ENCODE measurements at places on chromosomes 12 and 14.
A peak's percentile ranks its signal among the peaks of the same experiment; 100 is the strongest.

GRCh38 chr14:99247772-99248171, 24.2 kb downstream of the BCL11B start:
- no peak for DNase-seq

GRCh38 chr12:91819132-91819447, 326.6 kb downstream of the BTG1 start:
- no peak for DNase-seq

- no peak for DNase-seq
These were observed 12.4 kb upstream of the TMEM106C start for GRCh38 chr12:47950856-47951468.

DNA sequence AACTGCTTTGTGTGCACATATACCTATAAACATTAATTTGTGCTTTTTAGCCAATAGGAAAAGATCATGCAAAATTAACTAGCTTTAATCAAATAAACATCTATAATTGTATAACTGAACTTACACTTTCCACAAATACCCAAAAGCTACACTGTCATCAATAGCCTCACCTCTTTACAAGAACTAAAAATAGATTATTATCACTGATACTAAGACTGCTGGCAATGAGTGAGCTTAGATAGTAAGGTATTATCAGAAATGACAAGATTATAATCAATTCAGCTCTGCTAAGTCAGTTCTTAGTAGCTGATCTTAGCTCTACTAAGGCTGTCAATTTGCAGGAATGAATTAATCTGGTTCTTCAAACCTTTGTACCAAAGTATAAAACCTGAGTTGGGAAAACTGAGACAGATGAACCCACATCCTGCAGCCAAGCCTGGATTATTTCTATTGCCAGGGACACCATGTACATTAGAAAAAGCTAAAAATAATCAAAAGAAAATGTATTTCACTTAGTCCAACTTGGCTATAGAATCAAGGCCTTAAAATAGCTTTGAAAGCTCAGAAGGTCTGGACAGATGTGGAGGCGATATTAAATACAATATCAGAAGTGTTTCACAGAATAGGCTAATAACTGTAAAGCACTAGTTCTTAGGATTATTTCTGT, 5.2 kb downstream of the FKBP3 start:
- DNase-seq: no peak

- DNase-seq: no peak
These were observed at the start of gene HIP1R for GRCh38 chr12:122834921-122835749. Gene HIP1R, plus strand, starts transcription at chr12:122835457. Its CDS starts 94 bp downstream, at chr12:122835551.

GRCh38 chr12:26122681-26123481, 2.0 kb downstream of the BHLHE41 start:
- DNase-seq: no peak

DNA sequence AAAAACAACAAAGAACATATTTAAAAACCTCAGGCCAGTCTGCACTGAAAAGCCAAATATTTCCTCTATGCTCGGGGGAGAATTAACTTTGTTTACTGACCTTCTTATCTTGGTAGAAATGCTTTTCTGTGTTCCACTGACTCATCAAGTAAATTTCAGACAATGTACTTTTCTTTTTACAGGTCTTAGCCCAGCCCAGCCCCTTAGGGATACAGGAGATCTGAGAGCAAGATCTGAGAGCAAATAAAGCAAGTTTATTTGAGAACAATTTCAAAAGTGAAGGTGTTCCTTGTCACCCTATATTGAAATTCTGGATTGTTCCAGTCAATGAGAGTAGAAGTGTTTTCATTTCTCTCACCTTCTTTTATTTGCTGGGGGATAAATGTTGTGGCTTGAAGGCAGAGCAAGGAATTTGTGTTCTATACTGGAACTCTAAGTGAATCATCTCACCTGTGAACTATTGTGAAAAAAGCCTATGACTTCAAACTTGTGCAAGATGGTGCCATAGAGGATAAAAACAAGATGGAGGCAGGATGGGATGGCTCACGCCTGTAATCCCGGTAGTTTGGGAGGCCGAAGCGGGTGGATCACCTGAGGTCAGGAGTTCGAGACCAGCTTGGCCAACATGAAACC, 7.9 kb upstream of the GPRC5A start:
- no peak for DNase-seq

DNA sequence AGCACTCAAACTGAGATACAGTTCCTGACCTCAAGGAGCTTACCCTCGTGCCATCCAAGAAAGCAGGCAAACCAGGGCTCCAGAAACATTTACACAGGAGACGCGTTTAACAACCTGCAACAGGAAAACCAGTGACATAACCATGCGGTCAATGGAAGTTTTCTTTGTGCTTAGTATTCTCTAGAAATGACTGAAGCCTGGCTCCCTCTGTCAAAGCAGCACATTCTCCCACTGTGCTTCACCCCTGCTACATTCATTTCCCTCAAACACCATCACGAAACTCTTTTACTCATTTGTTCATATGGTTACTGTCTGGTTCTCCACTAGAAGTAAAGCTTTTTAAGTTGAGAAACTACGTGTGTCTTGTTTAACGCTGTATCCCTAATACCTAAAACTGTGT, 161.3 kb upstream of the CCND2 start:
- no peak for DNase-seq

DNA sequence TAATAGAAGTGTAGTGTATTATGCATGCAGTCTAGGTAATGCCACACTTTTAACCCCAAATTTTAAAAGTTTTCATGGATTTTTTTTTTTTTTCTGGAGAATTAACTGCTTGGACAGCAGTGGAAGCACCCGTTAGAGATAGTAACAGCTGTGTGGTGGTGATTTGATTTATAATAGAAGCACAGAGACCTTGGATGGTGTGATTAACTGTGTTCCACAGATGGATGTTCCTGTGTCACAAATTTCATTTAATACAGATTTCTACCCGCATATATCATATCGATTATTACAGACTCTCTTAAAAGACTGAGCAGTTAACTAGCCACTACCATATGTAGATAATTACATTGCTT, 47.0 kb downstream of the IFT81 start:
- no peak for DNase-seq

DNA sequence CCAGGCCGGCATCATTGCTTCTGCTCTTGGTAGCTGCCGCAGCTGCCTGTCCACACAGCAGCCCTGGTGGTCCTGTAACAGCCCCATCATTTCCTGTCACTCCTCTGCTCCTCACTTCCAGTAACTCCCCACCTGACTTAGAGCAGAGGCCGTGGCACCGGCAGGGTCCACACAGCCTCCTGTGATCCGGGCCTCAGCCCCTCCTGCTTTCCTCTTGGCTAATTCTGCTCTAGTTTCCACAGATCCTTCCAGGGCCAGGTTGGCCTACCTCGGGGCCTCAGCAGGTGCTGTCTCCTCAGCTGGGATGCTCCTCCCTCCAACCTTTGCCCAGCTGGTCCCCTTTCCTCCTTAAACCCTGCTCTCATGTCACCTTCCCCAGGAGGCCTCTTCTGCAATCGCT, 80.2 kb downstream of the FZD10 start:
- no peak for DNase-seq

- no peak for DNase-seq
These were observed 210.4 kb downstream of the DPY19L2 start for GRCh38 chr12:63457857-63458256.

DNA sequence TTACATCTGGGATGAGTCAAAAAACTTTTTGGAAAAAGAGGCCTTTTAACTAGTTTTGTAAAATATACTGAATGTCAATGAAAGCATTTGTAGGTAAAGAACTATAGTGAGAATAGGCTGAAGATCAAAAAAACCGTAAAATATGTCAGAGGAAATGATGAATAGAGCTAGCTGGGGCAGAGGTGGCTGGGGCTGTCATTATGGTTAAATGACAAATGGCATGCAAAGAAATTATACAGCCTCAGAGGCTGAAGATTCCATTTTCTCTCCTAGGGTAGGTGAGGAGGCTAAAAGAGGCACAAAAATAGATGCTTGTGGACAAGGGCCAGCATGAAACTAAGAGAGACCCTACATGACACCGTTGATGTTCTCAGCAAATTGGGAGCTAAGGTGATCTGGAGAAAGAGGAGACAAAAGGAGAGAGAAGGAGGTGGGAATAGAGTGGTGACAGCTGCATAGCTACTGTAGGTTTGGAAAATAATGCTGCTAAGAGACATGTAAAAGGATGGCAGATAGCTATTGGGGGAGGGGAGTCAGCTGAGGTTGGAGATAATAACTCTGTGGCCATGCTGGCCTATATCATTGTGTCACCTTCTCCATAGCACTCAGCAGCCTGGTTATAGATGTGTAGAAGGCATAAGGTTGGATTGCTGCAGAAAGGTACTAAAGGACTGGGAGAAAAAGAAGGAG, 63.8 kb downstream of the ABCC9 start:
- no peak for DNase-seq

DNA sequence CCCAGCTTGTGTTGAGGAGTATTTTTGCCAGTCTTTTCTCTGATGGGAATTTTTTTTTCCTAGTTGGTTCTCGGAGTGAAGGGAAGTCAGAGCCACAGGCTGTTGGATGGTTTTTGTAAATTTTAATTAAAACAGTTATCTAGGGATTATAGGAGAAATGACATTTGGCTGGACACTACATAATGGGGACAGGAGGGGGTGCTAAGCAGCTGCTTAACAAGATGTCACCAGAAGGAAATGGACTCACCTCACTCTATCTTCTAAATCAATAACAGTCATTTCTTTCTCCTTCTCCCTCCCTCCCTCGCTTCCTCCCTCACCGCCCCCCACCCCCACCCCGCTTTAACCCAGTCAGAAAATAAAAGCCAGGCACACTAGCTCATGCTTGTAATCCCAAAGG, 93.4 kb upstream of the TMEM233 start:
- DNase-seq: no peak

- no peak for DNase-seq
These were observed 18.5 kb upstream of the PCNX1 start for GRCh38 chr14:70888681-70889175.

- peak; percentile 23 for DNase-seq
These were observed 48.7 kb upstream of the CDKN3 start for GRCh38 chr14:54348001-54348611.
